ENCODE measurements at places on chromosomes 3 and 15.

- no peak for DNase-seq
Observed at GRCh38 chr3:160540551-160540950, 24.8 kb downstream of the KPNA4 start.

DNA sequence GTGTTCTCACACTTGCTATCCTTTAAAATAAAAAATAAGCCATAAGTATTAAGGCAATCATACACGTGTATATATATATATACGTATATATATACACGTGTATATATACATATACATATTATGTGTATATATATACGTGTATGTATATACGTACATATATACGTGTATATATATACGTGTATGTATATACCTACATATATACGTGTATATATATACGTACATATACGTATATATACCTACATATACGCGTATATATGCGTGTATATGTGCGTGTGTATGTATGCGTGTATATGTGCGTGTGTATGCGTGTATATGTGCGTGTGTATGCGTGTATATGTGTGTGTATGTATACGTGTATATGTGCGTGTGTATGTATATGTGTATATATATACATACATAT lies 477.3 kb upstream of the ARRDC4 start:
- DNase-seq, result no peak

- no peak for DNase-seq
Observed at GRCh38 chr15:88890495-88890894, 4.8 kb downstream of the HAPLN3 start.

GRCh38 chr3:73707772-73708171 lies 83.0 kb upstream of the PDZRN3 start:
- no peak for DNase-seq

- no peak for DNase-seq
Observed at GRCh38 chr3:9401986-9402385, 4.6 kb downstream of the SETD5 start.

- no peak for DNase-seq
Observed at GRCh38 chr3:157069846-157070677, 89.9 kb downstream of the CCNL1 start.

- no peak for DNase-seq
Observed at GRCh38 chr3:62638316-62638715, 236.9 kb downstream of the CADPS start.

DNA sequence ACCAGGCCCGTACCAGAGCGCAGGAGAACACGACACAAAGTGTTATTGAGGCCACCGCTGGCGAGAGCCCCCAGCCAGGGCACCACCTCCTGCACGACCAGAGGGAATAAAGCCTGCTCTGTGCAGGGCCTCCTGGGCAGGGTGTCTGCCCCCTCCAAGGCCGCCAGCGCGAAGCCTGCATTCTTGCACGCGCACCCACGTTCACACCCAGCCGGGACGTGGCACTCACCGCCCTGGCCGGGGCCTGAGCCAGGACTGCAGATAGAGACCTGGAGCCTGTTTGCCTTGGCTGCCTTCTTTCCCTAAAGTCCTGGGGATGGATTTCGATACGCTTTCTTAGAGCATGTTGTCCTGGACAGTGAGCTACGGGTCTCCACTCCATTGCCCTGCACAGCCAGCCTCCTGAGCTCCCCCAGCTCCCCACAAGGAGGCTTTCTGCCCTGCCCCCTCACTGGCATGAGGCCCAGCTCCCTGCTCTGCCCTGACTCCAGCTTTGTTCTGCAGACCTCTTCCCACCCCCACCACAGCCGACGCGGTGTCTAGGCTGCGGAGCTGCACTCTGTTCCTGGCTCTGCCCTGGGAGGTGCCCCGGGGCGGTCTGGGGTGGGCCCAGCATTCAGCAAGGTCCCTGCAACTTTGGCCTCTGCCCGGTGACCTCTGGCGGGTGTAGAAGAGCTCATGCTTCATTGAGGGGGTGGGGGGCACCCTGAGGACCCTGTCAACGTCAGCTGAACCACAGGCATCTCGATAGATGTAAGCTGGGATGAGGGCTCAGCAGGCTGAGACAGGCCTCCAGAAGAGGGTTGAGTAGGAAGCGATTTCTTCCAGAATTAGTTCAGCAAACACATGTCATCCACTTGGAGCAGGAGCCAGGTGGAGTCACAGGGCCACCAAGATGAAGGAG lies 145.0 kb downstream of the LRRK1 start:
- DNase-seq, result no peak

DNA sequence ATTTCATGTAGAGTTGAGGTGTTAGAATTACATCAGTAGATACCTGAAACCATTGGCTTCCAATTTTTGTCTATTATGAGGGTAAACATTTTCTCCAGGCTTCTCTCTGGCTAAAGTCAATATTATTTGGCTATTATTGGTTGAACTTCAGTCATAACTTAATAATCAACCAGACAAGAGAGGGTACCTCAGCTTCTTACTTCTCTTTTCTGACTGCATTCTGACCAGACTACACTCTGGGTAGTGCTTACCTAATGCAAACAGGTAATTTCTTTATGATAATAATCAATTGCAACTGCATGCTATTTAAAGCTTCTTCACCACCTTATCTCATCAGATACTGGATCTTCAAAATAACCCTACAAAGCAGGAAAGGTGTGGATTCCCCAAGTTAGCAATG lies 85.1 kb downstream of the ANP32A start:
- no peak for DNase-seq

GRCh38 chr15:45587863-45588170 lies 638 bp downstream of the BLOC1S6 start:
- DNase-seq, result no peak

GRCh38 chr3:31534065-31534425 lies 1.3 kb downstream of the STT3B start:
- DNase-seq, result no peak

DNA sequence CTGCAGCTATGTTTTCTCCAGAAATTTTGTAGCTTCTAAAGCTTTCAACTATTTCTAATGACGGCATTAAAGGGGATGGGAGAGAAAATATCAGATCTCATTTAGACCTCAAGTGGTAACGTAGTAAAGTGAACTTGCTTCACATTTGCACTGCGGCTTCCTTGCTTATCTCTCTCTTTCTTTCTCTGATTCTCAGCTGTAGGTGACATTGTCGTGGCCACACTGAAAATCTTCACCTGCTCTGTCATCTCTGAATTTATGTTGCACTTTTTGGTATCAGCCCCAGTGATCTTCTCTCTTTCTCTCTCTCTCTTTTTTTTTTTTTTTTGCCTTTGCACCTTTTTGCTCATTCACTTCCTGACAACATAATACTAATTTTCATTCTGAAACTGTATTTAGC lies 254.1 kb upstream of the SATB1 start:
- DNase-seq, result peak; percentile 41

DNA sequence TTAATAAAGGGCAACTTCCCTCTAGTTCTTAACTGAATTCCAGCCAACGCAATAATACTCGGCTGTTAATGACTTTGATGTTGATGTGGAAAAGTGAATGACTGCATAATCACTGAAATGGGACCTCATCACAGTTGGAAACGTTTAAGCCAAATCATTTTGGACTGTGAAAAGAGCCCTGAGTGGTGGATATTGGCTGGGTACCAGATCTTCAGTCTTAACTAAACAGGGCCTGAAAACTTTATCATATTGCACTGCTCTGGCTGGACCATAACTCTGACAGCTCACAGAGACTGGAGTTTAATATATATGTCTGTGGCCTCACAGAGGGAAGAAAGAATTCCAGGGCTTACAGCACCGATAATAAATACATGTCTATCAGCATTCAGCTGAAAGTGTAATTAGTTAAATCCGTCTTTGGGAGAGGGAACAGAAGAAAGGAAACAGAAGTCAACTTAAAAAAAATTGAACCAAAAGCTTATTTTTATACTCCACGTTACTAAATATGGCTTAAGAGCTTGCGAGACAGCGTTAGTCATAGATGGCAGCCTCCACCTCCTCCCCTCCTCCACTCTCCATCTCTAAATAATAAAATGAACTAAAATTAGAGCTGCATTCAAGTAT lies 222.3 kb upstream of the CDIN1 start:
- DNase-seq, result no peak

GRCh38 chr15:68897016-68897415 lies 33.3 kb upstream of the SPESP1 start:
- DNase-seq, result no peak

DNA sequence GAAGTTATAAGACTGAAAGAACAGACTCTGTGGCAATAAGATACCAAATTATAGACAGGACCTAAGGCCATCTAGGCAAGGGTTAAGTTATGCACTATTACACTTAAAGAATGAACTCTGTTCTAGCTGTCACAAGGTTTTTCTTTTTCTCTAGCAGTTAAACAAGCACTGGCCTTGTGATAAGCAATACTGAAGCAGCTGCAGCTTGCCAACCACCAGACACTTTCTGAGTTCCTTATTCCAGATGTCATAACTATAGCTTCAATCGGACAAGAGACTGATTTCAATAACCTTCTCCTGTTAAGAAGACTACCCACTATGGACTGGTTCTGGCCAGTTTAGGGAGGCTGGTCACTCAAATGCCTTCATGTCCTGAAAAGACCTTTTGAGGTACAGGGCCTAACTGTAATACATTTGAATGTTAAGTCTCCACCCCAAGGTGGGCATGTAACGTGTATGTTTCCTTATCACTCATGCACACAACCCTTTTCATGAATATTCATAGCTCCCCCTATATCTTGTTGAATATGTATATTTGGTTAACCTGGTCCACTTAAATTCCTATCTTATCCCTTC lies 85.8 kb downstream of the CFAP20DC start:
- DNase-seq, result no peak

DNA sequence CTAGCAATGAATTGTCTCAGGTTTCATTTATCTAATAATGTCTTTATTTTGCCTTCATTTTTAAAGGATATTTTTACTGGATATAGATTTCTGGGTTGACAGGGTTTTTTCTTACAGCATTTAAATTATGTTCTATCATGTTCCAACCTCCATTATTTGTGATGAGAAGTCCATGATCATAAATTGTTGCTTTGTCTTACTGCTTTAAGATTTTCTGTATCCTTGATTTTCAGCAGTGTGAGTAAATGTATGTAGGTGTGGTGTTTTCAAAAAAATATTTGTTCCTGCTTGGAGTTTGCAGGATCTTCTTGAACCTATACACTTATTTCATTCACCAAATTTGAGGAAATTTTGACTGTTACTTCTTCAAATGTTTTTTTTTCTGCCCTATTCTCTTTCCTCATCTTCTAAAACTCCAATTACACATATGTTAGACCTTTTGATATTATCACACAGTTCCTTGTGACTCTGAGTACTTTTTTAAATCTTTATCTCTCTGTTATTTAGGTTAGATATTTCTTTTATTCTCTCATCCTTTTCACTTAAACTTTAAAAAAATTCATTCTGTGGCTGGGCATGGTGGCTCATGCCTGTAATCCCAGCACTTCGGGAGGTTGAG lies 43.7 kb upstream of the SELENOK start:
- DNase-seq, result no peak

- DNase-seq, result no peak
Observed at GRCh38 chr3:123712077-123712860, 127.4 kb upstream of the HACD2 start.

DNA sequence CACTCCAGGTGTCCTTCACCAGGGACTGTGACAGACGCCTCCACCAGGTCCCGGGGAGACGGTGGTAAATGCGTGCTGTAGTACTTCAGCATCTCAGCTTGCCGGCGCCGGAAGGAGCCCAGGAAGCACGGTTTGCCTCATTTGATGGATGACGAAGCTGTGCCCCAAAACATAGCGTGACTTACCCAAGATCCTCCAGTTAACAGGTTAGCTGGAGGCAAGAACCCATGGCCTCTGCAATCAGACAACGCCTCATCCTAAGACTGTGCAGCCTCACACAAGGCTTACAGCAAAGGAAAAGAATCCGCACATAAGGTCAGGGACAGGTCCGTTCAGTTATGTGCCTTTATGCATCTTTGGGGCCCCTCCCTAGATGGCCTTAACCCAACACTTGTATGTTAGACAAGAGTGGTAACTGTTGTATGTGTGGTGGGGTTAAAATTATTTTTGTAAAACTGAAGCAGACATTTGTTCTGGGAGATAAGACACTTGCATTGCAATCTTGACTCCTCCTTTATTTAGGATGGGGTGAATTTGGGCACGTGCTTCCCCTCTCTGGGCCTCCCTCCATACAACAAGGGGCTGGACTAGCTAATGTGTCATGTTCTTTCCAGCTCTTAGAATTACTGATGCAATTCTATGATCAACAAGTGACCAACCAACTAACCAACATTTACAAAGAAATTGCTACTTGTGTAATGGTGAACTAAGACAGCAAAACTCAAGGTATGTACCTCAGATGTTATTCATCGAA lies 39.4 kb downstream of the VGLL4 start:
- DNase-seq, result no peak

DNA sequence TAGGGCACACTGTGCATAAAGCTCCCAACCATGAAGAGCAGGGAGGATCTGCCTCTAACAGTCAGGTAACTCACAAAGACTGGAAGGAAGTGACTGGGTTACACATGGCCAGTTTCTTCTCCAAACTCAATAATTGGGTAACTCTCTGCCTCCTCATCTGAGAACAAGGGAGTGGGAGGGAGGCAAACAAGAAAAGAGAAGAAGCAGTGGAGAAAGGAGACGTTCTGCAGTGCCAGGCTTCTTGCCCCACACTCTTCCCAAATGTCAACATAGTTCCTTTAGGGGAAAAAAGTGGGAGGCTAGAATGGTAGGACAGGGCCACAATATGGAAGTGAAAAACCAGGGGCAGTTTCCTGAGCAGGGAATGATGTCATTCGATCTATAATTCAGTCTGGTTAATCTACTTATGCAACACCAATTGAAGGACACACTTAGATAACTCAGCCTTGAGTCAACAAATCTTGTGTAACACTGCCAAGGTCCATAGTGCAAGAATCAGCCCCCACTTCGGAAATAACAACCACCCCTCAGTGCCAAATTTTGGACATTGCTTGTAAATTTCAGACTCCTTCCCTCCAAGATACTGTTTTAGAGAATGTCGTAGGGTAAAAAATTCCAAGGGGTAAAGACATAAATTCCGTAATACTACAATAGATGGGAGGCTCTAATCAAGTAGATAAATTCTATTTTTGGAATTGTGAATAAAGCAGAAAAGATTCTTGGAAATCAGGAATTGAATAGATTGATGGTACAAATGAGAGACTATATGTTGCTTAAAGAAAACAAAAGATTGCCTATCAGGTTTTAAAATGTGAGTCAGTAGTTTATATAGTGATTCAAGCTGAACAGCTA lies 143.0 kb downstream of the LPP start:
- DNase-seq, result no peak

- no peak for DNase-seq
Observed at GRCh38 chr3:54014067-54014466, 108.3 kb upstream of the CACNA2D3 start.

DNA sequence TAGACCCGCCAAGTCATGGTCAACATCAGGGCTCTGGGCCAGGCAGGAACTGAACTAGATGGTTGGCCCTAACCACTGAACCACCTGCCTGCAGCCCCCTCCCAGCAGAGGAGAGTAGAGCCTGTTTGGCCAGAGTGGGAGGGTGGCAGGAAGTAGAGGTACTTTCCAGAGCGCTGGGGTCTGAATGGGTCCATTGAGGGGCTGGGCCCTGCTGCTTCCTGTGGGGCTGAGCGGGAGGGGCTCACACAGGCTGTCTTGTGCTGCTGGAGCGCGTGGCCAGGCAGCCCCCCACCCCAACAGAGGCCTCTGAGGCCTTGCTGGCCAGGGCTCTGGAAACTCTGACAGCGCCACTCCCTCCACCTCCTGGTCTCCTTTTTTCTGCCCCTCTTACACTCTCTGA lies 17.4 kb downstream of the CSPG4 start:
- no peak for DNase-seq

Data from CD4-positive, alpha-beta T cell treated with Interleukin-6 for 4 hours (primary cell).